ENCODE measurements at places on chromosomes 6 and 20.

DNA sequence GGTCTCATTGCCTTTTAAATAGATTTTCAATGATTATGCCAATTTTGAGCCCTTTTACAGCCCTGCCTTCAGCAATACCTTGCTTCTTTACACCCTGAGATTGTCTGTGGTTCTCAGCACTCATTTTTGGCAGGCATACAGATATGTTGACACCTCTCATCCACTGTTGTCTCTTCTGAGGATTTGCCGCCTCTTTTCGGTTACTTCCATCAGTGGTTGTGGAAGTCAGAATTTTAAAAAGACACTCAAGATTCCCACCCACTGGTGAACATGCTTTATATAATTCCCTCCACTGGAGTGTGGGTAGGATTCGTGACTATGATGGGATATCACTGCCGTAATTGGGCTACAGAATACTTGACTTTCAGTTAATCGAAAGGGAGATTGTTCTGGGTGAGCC is 37.4 kb upstream of the KIF13A start:
- DNase-seq, result no peak

GRCh38 chr6:3421791-3422434 is 34.9 kb downstream of the SLC22A23 start:
- peak; percentile 87 for DNase-seq

DNA sequence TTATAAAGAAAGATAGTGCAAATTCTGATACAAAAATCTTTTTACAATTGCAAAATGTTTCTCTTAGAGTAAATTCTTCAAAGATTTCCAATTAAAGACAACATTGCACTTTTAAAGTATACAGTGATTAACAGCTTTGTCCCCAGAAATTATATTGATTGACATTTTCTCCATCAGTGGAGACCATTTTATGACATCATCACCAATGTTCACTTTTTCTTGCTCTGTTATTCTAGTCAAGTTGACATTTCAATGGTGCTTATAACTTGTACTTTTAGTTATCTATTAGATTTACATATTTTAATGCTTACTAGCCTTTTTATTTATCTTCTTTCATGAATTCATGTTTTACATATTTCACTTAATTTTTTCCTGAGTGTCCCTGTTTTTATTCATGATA is 524.8 kb downstream of the HAO1 start:
- no peak for DNase-seq

- no peak for DNase-seq
Measured at GRCh38 chr6:22952097-22952496, 382.7 kb downstream of the HDGFL1 start.

- no peak for DNase-seq
Measured at GRCh38 chr20:45087097-45087790, 13.7 kb downstream of the KCNS1 start.

DNA sequence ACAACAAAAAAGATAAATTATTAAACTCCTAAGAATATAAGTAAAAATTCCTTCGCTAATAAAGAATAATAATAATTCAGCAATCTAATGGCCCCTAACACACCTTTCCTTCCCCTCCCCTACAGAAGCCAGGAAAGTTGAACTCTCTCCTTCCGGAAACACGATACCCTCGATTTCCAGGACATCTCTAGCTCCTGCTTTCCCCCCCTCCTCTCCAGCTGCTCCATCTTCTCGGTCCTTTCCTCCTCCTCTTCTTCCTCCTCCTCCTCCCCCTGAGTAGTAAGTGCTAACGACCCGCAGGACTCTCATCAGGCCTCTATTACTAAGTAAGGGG is 603 bp downstream of the TASP1 start:
- DNase-seq, result peak; percentile 12

GRCh38 chr6:165880686-165881085 is 217.6 kb upstream of the PDE10A start:
- DNase-seq, result peak; percentile 86

GRCh38 chr6:99548706-99549105 is 19.8 kb downstream of the CCNC start:
- DNase-seq, result no peak

- DNase-seq, result no peak
Measured at GRCh38 chr6:24529985-24530384, 35.2 kb downstream of the ALDH5A1 start.

DNA sequence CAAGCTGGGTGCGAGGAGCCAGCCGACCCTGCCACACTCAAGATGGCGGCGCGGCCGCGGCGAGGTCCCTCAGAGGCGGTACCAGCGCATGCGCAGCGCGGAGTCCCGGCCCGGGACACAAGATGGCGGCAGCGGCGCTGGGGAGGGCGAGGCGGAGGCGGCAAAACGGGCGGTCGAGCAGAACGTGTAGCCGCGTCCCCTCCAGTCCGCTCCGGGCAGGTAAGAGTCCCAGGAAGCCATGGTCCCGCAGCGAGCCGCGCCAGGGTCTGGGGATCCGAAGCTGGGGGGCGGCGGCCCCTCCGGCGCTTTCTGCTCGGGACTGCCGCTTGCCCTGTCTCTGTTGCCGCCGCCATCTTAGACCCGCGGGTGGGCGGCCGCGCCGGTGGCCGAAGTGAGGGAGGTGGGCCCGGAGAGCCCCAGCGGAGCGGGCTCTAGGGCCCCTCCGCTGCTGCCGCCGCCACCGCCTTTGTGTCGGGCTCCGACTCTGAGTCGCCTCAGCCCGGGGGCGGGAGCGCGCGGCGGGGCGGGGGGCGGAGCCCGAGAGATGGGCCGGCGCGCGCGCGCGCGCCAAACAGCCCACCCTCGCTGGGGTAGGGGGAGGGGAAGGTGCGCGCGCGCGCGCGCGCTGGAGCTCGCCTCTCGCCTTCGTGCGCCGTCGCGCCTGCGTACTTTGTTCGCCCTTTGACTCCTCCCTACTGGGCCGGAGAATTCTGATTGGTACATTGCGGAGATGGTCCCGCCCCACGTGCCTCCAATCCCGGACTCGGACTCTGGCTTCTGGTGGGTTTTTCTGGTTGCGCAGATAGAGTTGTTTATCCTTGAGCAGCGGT is at the start of gene PCIF1:
TSS of gene PCIF1 (plus strand) at position 98 of the 830 bp plus-strand sequence. CDS start 4,317 bp downstream, outside the sequence.
- peak; percentile 97 for DNase-seq

DNA sequence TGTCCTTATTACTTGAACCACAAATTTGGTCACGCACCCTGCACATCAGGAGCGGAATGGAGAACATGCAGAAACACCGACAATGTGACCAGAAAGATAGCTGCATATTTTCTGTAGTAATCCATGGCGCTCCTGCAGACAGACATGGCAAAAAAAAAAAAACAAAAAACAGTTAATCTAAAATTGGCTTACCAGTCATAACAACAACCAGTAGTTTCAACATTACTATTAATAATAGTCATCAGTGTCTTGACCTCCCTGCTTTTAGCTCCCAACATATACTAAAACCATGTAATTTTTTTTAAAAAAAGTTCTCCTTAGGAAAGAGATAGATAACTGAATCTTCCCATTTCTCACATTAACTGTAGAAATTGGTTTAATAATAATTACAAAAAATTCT is 6.8 kb downstream of the CGA start:
- DNase-seq, result no peak

DNA sequence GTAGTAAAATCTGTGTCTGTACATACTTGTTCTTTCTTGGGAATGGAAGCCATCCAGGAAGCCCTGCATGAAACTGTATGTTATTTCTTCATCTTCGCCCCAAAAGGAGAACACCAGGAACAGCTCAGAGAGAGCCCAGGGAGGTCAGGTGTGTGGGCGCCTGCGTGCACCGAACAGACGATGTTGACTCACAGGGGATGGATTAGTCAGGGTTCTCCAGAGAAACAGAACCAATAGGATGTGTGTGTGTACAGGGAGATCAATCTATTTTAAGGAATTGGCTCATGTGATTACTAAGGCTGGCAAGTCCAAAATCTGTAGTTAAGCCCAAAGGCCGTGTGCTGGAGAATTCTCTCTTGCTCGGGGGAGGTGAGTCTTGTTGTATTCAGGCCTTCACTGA is 45.7 kb downstream of the RNASET2 start:
- DNase-seq, result no peak

GRCh38 chr20:50932691-50933280 is 1.5 kb upstream of the ADNP start:
- no peak for DNase-seq

DNA sequence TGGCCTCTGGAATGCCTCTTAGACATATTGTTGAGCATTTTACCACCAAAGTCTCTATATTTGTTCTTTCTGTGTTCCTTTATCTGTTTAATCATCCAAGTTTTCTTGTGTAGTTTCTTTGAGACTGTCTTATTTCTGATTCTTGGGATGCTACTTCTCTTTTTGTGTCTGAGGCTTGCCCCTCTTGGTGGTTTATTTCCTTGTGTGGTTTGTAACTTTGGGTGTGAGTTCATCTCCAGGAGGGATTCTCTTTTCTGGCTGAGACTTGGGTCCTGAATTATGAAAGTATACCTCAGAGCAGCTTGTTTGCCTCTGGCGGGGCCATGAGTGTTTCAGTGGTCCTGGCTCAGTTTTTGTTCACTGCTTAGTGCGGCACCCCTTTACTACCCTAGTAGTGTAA is 33.9 kb downstream of the PPARD start:
- DNase-seq, result no peak

- no peak for DNase-seq
Measured at GRCh38 chr6:160174681-160175080, 53.1 kb downstream of the SLC22A1 start.

DNA sequence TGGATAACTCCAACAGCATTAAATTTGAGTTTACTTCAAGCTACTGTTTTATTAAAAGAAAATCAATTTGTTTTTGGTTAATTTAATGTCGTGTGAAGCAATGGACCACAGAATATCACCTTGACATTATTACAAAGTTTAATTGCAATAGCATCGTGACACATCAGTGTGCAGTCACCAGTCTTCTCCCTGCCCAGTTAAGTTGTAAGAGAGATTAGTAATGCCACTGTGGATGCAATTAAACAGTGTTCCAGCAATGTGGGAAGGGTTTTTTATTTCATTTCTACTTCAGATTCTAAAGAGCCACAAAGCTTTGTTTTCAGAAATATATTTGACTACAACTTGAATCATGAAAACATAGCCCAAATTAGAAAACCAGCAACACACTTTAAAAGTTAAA is 128.7 kb downstream of the SYNE1 start:
- DNase-seq, result no peak

DNA sequence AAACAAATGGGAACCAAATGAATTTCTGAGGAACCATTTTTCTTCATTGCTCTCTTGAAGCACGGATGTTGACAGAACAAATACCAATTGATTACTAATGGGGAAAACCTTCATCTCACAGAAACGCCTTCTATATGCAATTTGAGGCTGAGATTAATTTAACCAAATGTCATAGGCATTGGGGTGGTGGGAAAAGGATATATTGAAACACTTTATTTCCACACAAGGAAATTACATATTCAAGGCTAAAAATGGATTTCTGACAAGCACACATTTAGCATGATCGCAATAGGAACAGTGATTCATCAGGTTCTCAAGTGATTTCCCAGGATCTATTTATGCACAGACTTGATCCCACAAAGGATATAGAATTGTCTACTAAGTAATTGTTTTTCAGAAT is 88.9 kb downstream of the COL12A1 start:
- no peak for DNase-seq

DNA sequence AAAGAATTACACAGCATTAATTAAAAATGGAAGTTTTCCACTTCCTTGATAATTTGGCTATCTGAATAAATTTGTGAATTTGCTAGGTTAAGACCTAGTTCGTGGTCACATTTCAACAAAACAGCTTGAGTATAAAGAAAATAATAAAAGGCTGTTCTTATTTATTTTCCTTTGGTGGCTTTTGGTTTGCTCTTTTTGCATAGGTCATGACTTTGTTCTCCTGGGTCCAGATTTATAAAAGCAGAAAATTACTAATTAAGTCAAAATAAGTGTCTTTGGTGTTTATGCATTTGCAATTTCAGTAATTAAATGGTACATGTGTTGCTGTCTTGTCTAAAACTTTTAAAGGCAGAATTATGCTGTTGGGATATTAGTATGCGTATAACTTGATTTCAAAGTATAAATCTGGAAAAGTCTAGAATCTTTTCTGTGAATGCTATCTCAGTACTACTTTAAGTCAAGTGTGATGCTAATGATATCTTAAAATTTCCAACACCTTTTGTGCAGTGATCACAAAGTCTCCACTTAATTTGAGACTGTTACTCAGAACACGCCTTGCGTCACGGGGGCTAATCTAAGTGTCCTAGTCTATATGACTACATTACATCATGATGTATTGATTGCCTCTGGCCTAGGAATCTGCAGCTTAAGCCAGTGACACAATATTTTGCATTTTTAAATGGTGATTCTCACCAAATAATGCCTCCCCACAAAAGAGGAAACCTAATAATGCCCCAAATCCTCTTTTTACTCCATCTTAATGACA is 41.0 kb downstream of the GNAS start:
- DNase-seq, result no peak

DNA sequence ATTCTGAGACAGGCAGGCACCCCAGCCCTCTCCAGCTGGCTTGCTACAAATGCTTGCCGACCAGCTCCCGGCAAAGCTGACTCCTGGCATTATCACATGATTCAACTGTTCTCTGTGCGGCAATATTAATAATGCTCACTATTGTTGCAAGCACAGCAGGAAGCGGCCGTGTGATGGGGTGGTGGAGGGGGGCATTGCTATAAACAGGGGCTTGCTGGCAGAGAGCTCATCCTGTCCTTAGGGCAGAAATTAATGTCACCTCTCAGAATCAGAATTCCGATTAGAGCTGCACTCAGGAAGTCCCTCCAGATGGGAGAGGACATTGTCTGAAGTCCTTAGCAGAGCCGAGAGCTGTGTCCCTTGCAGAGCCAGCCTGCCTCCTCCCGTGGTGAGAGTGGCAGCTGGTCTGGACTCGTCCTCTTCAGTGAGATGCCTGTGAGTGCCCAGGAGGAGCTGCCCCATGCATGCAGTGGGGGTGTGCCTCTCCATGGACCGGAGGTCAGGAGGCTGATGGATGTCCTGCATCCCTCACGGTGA is 162.5 kb downstream of the CDH4 start:
- DNase-seq, result no peak

- DNase-seq, result no peak
Measured at GRCh38 chr20:7137395-7138151, 370.1 kb downstream of the BMP2 start.

- no peak for DNase-seq
Measured at GRCh38 chr6:43170417-43170930, 595 bp upstream of the SRF start.

- DNase-seq, result no peak
Measured at GRCh38 chr6:68575765-68576439, 59.2 kb upstream of the ADGRB3 start.

DNA sequence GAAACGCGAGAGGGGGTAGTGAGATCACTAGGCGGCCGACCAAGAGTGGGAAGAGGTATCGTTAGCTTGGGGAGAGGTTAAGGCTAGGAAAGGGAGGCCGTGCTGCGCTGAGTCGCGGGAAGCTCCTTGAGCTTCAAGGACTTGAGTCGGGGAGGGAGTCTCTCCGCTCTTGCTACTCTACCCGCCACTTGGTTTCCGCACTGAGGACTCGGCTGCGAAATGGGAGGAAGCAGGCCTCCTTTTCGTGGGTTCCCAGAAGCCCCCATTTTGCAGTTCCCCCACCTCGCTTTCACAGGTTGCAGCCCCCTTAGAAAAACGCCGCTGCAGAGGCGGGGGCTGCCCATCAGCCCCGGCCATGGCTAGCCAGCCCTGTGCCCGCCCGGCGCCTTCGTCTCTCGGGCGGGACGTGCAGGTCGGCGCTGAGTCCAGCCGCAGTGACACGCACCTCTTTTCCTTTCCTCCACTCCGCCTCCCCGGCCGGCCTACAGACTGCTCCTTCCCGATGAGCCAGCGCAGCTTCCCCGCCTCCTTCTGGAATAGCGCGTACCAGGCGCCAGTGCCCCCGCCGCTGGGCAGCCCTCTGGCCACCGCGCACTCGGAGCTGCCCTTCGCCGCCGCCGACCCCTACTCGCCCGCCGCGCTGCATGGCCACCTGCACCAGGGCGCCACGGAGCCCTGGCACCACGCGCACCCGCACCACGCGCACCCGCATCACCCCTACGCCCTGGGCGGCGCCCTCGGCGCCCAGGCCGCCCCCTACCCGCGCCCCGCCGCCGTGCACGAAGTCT is 4.9 kb downstream of the VGLL2 start:
- DNase-seq, result no peak
